ENCODE measurements at places on chromosomes 5 and 9.

- no peak for DNase-seq
Observed at GRCh38 chr5:150155258-150156026, at the start of gene PDGFRB. Gene PDGFRB, minus strand, starts transcription at chr5:150155845. Its CDS starts 18,798 bp downstream, at chr5:150137047.

- DNase-seq = no peak
Observed at GRCh38 chr9:115690786-115691496, 462.6 kb upstream of the PAPPA start.

GRCh38 chr5:132408456-132408855, 38.9 kb downstream of the SLC22A5 start:
- DNase-seq = no peak

DNA sequence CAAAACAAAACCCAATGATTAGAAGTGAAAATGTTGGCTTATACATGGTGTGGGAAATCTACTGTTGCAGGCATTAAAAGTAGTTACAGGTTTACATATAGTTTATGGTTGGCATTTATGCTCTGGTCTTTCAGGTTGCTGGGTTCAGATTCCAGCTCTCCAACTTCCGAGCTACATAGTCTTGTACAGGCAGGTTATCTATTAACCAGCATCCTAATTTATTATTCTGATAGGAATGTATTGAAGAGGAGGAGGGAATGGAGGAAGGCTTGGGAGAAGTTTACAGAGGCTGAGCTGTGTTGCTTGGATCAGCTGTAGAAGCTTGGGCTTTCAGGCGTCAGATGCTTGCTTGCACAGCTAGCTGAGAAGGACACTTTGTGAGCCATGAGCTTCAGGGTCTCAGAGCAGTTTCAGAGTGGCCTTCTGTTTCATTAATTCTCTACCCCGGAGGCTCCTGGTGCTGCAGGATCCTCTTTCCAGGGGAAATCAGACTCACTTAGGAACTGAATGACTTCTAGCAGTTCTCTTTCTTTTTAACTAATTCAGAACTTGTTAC, 11.7 kb upstream of the ERBIN start:
- no peak for DNase-seq

- DNase-seq = no peak
Observed at GRCh38 chr5:34620185-34620584, 35.9 kb upstream of the RAI14 start.

DNA sequence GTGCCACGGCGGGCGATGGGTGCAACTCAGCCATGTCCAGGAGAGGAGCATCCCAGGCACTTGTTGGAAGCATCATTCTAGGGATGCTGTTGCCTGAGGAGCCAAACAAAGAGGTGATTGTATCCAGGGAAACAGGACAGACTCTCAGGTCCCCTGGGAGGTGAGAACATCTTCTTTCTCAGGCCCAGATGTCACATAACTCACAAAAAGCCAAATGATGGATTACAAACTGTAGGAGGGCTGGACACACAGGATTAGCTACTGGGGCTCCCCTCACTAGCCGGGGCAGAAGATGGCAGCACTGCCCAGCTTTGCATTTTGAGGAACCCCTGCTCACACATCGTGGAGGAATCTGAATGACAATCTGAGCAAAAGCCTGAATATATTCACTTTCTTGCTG, 64.7 kb upstream of the NFIL3 start:
- no peak for DNase-seq

DNA sequence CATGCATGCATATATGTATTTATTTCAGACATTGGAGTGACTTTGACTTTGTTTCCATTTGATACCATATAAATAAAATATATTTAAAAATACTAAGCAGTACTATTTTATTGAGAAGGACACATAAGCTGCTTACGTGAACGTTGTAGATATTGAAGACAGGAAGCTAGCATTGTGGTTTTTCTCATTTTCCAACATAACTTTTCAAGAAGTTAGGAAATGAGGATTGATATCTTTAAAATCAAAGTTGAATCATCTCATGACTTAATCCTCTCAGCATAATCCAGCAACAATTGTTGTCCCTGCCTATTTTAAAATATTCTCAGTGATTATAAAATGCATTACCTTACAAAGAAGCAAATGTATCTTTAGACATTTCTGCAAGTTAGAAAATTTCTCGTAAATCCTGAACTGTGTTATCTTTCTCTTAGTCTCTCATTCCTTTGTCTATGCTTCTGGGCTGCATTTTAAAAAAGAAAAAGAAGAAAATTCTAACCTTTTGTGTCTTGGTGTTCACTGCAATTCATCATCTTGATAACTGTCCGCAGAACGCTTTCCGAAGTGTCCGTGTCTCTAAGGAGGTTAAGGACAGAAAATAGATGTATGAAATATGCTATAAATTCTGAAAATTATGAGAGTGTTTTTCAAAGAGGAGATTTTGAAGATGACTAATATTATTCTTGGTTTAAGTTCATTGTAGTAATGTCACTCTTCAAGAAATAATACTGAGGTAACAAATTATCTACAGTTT, 1089.9 kb upstream of the CDH6 start:
- DNase-seq = no peak

DNA sequence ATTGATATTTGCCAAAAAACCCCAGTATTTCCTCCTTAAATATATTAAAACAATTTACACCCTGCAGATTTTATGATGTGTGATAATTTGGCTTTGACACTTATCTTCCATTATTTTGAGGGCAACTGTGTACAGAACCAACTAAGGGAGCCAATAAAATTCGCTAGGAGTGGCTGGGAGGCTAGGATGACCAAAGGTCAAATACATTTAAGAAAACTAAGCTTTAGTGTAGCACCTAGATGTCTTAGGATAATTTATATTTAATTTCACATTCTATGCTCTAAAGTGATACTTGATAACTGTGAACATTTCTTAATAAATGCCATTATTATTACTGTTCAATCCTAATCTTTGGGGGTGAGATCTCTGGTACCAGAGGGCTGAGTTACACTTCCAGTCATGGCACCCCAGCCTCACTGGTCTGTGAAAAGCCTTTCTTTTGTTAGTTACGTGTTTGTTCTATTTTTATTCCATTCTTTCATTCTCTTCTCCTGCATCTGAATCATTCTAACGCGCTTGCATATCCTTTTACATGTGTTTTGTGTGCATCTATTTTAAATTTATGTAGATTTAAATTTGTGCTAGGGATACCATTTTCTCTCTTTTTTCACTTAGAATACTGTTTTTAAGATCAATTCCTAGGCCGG, 19.1 kb downstream of the MSANTD3 start:
- no peak for DNase-seq

DNA sequence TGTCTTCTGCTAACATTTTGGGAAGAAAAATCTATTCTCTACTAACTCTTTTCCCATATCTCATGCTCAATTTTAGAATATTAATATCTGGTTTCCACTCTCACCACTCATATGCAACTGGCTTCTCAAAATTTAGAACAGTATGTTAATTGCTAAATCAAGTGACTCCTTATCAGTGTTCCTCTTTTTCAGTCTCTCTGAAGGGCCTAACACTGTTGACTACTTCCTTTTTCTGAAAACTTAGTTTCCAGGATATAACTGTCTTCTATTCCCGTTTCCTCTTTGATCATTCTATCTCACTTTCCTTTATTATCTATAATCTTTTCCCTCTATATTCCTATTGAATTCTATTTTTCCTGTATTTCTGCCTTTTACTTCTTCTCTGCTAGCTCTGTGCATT, 1717.2 kb upstream of the C9orf72 start:
- DNase-seq = no peak

DNA sequence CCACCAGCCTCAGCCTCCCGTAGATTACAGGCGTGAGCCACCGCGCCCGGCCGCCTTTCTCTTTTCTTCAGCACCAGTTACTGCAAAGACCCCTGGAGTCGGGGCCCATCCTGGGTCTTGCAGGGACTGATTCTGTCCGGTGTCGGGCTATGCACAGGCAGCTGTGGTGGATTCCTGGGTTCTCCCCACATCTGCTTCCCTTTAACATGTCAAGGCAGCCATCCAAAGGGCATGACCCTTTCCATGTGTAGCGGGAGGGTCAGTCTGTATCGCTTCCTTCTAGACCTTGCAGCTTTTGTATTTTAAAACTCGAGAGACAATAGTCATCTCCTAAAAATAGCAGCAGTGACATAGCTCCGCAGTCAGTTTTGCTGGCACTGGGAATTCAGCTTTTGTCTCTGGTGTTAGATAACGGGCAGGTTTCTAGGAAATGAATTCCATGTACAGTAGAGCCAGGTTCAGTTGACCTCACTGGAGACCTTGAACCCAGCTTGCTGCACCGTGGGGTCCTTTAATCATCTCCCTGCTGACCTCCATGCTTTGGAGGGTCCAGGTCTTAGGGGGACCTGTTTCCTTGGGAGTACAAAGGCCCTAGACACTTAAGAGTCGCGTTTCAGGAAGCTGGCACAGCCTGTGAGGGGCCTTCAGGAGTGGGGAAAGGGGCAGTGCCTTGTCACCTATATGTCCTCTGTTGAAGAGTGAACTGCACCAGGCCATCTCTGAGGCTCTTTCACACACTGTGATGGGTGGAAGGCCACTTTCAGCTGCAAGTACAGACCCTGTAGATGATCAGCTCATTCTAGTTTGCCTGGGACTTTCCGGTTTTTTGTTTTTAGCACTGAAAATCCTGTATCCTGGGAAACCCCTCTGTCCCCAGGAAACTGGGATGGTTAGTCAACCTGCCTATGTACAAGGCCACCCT, 13.8 kb downstream of the ANKRD33B start:
- DNase-seq = no peak

DNA sequence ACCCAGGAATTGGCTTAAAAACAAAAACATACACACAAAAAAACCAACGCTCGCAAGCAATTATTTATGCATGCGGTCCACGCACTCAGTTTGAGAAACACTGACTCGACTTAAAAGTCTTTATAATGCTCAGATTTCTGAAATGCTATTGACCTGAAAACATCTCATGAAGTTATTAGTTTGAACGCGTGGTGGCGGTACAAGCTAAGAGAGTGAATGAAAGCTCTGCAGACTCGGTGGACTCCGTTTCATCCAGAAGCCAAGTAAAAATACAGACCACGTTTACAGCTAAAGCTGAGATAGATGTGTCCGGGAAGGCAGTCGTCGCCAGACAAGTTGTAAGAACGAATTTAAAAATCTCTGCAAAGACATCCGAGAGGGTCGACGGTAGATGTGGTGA, at the start of gene PCDHB6:
Gene PCDHB6 (plus strand): TSS at position 246 of the 400 bp plus-strand sequence. CDS start 201 bp downstream, outside the sequence.
- no peak for DNase-seq

DNA sequence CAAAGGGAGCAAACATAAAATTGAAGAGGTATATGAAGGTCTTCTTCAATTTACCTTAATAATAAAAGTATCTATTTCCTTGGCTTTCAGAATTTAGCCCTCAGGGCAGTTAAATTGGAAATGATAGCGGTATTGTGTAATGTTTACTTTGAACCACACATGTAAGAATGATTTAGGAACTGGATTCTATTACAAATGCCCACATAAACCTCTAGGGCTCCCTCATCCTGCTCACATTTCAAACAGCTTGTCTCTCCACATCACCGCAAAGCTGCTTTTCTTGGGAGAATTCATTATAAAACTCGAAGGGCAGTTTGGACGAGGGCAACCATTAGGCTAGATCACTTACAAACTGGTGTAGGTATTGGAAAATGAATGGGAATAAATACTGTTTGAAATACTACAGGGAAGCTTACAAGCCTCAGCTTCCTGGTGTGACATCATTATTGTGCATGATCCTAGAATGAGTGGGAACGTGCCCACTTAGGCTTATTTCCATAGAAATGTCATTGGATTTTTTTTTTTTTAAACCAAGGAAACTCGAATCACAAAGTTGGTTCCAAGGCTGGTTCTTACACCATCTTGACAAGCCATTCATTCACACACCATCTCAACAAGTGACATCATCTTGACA, 47.3 kb downstream of the MTRR start:
- DNase-seq = no peak

DNA sequence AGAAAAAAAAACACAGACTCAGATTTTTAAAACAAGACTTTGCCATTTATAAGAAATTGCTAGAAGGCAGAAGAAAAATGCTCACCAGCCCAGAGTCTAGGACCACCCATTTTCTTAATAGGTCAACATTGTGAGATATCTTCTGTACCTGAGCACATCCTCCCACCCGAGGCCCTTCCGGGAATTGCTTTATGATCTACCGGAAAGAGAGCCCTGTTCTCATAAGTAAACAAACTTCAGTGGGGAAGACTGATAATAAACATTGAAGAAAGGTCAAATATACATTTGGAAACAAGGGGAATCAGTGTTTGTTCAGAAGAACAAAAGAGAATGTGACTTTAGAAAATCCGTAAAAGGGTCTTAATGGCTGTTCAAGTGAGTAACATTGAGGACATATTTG, 44.4 kb downstream of the PRKACG start:
- DNase-seq = no peak

- DNase-seq = no peak
Observed at GRCh38 chr9:18723366-18723765, 249.4 kb downstream of the ADAMTSL1 start.

GRCh38 chr5:180119031-180119902, 47.7 kb upstream of the RNF130 start:
- DNase-seq = no peak

DNA sequence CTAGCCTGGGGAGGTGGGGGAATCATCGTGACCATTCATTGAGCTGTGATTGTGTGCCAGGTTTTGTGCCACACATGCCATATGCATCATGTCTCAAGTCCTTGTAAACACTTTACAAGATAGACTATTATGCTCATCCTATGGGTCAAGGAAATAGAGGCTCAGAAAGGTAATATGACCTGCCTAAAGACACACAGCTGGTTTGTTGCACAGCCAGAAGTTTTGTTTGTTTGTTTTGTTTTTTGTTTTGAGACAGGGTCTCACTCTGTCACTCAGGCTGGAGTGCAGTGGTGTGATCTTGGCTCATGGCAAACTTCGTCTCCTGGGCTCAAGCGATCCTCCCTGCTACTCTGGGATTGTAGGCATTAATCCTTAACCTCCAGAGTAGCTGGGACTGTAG, 21.4 kb upstream of the CRB2 start:
- DNase-seq = no peak

DNA sequence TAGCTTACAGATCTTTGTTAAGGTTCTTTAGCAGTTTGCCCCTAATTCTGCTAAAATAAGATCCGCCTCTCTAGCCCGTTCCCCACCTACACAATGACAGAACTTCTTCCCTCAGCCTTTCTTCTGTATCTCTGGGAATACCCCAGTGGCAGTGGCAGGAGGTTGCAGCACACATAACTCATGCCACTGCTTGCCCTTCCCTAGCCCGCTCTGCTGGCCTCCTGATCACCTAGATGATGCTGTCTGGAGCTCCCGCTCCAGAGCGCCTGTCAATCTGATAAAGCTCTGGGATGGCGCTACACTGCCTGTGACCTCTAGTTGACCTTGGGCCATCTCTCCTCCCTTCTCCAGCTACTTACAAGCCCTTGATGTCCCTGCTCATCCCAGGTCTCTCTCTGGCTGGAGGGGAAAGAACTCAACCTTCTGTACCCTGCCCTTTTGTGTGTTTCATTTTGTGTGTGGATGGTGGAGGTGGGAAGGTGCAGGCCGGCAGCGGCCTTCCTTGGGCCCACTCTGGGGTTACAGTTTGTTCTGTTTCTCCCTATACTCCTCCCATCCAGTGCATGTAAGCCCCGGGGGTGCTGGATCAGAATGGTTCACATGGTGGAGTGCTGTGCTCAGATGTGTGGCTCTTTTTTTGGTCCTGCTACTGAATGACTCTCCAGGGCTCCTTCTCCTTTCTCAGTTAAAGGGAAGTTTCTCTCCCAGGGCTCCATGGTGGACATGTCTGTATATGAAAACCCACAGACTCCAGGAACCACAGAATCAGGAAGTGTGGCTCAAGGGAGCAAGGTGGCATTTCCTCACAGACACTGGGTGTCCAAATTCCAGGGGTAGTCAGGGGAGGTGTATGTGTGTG, 29.1 kb downstream of the MTX3 start:
- DNase-seq = no peak

- no peak for DNase-seq
Observed at GRCh38 chr9:124099860-124100259, 88.3 kb downstream of the LHX2 start.

GRCh38 chr9:29958469-29958868, 2385.2 kb upstream of the C9orf72 start:
- DNase-seq = no peak
